ENCODE measurements at places on chromosomes 12 and 14.

DNA sequence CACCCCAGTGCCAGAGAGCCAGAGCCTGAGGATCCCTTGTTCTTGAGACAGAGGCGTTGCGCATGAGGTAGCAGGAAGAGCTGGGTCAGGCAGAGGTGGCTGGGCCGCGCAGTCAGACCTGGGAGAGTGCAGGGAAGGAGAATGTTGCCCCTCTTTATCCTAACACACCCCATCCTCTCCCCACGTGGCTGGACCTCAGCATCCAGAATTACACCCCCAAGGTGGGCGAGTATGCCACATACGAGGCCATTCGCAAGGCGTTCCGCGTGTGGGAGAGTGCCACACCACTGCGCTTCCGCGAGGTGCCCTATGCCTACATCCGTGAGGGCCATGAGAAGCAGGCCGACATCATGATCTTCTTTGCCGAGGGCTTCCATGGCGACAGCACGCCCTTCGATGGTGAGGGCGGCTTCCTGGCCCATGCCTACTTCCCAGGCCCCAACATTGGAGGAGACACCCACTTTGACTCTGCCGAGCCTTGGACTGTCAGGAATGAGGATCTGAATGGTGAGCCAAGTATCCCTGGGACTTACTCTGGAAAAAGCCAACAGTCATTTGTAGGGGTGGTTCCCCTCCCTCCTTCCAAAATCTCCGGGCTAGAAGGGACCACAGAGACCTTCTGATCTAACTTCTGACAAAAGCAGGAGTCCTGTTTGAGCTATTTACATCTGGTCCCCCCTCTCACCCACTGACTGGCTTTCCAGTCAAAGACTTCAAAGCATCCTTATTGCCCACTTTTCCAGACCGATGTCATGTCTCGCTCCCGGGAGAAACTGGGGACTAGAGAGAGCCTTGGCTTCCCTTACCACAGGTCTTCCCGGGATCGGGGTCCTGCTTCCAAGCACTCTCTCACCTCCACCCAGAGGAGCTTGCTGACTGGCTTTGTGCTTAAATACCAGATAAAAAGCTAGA is 6.1 kb downstream of the MMP14 start:
- no peak for DNase-seq

- peak; percentile 77 for DNase-seq
These were observed 6.1 kb downstream of the SDR39U1 start for GRCh38 chr14:24436355-24437019.

GRCh38 chr12:127277882-127278281 is 989.1 kb upstream of the TMEM132C start:
- DNase-seq, result no peak

- DNase-seq, result no peak
These were observed 452.4 kb downstream of the KCNH5 start for GRCh38 chr14:62592877-62593276.

GRCh38 chr14:36988568-36988967 is 183.8 kb downstream of the SLC25A21 start:
- no peak for DNase-seq

DNA sequence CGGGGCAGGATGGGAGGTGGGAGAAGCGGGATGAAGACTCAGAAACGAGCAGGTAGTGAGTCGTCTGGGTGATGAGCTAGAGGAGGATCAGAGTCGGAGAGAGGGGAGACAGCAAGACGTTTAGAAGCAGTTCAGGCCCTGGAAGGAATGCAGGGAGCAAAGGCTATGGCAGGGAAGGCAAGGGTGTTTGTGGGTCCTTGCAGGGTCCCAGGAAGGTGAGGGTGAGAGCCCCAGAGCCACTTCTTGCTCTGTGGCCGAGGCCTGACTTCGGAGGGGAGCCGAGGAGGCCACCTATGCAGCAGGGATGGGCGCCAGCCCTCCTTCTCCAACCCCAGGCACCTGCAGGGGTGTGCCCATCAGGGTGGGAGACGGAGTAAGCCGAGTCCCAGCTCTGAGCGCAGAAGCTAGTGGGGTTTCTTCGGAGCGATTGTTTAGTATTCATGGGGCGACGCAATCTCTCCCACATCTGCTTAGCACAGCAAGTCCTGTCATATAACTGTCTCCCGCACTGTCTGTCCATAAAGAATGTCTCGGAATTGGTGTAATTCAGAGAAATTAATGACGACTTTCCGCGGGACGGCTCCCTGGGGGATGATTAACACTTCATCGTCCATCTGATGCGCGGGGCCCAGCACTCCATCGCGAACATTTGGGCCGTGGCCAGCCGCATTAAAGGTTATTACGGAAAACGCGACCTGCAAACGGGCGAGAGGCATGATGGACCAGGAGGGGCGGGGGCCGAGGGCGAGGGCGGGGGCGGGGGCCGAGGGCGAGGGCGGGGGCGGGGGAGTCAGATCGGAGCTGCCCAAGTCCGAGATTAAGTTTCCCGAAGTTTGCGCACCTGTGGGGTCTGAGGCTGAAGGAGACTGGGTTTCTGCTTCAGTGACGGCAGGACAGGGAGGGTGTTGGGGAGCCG is 12.2 kb upstream of the CALCOCO1 start:
- no peak for DNase-seq

DNA sequence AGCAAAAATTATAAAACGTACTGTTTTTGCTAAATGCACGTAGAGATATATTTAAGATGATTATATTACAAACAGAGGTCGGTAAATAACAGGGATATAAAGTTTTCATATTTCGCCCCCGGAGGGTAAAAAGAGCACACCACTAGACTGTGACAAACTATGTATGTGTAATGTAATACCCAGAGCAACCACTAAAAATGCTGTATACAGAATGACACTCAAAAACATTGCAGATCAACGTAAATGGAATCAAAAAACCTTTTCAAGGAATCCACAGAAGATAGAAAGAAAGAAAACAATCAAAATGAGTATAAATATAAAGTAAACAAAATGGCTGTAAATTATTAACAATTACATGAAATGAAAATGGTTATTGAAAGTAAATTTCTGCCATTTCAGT is 37.6 kb upstream of the PRB4 start:
- DNase-seq, result no peak

- peak; percentile 8 for DNase-seq
These were observed 149.2 kb upstream of the FBXO33 start for GRCh38 chr14:39581474-39581873.

- no peak for DNase-seq
These were observed 14.1 kb upstream of the OXA1L start for GRCh38 chr14:22752422-22752821.
